Thymus (tissue), 14 donors: ENCODE measurements at places on chromosomes 3 and 15.

- DNase-seq, result no peak
Observed at GRCh38 chr3:40043444-40043755, 234.0 kb downstream of the MYRIP start.

- no peak for DNase-seq
Observed at GRCh38 chr3:125107363-125107762, 51.6 kb upstream of the HEG1 start.

DNA sequence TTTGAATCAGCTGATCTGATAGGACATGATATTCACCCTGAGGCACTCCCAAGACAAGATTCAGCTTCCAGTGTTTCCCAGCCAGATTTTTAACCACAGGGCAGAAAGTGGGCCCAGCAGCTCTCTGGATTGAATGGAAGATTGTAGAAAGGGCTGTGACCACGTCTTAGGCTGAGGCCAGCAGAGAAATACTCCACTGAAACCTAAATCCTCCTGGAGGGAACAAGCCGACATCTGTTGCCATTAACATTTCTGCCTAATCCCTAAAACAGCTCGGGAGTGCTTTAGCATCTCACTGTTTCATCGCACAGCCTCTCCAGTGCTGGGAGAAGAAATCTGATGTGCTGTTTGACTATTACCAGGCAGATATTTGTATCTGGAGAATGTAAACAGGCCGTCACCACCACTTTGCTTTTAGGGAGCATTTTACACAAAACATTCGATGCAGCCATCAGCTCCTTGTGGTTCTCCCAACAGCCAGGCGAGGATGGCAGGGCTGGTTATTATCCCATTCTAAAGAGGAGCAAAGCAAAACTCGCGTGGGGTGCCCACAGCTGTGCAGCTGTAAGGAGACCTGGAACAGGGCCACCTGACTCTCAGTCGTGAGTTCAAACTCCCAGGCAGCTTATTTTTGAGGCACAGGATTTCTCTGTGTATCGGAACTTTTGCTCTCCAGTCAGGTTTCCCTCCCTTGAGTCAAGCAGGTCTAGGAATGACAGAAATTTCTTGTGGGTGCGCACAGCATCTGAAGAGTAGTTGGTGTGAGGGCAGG is 117.4 kb downstream of the LIPC start:
- DNase-seq, result no peak

GRCh38 chr3:100107221-100107814 is 7.0 kb downstream of the FILIP1L start:
- DNase-seq, result no peak

DNA sequence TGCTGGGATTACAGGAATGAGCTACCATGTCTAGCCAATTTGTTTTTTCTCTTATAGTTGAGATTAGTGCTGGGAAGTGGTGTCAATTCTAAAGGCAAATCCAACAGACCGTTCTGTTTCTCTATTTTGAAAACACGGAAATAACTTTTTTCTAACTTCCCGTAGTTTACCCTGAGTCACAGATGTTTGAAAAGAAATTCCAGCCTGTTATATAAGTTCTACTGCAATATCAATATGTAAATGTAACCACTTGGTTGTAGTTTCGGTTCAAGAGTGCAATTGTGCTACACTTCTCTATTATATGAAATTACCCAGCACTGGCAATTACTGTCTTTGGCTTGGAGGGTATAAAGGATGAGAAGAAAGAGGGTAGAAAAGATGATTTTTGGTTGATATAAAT is 22.3 kb upstream of the GNB4 start:
- DNase-seq, result no peak

DNA sequence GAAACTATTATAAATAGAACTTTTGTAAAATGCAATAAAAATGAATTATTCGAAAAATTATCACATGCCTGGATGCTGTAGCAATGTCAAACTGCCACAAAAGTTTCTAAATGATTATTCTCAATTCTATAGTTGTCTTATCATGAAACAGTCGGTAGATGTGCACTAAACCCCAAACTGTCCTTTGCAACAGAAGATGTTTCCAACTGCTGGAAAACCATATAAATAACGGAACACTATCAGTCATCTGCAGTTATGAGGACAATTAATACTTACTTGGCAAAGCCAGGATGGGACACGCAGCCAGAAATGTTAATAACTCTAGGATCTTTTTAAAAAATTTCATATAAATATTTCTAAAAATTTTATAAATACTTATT is 17.5 kb downstream of the EMC4 start:
- DNase-seq, result no peak

- no peak for DNase-seq
Observed at GRCh38 chr15:51334011-51334451, 4.4 kb downstream of the CYP19A1 start.

- DNase-seq, result no peak
Observed at GRCh38 chr15:68414206-68414555, 17.8 kb downstream of the ITGA11 start.

DNA sequence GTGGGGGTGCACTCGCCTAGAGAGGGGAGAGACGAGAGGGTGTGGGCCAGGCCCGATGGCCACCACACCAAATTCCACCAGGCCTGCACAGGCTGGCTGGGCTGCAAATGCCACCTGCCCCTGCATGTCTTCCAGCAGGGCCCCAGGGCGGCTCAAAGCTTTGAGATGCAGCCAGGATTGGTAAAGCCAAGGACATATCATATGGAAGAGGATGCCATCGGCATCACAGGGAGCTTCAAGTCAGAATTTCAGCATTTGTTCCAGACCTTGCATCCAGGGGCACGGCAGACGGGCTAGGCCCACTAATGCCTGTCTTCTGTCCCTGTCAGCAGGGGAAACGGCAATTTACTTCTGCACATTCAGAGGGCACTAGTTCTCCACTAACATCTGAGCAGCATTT is 97.8 kb downstream of the NUP210 start:
- no peak for DNase-seq

DNA sequence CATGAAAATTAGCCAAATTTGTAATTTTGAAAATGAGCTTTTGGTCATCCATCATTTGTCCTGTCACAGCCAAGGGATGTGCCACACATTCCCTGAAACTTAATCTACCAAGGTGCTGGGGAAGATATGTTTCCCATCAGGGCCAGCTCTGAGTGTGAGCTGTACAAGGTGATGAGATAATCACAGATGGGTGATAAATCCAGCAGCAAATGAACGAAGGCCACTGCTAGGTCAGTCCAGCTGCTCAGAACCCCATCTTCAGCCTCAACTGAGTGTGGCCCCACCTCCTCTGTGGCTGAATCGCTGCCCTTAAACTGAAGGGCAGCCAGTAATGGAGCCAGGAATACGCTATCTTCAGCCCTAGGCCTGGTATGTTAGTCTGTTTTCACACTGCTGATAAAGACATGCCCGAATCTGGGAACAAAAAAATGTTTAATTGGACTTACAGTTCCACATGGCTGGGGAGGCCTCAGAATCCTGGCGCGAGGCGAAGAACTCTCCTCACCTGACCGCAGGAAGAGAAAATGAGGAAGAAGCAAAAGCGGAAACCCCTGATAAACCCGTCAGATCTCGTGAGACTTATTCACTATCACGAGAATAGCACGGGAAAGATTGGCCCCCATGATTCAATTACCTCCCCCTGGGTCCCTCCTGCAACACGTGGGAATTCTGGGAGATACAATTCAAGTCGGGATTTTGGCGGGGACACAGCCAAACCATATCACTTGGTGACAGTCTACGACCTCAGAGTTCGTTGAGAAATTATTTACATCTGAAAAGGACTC is 553.0 kb downstream of the NTRK3 start:
- DNase-seq, result no peak

GRCh38 chr15:85825118-85825517 is 30.4 kb upstream of the KLHL25 start:
- DNase-seq, result no peak

DNA sequence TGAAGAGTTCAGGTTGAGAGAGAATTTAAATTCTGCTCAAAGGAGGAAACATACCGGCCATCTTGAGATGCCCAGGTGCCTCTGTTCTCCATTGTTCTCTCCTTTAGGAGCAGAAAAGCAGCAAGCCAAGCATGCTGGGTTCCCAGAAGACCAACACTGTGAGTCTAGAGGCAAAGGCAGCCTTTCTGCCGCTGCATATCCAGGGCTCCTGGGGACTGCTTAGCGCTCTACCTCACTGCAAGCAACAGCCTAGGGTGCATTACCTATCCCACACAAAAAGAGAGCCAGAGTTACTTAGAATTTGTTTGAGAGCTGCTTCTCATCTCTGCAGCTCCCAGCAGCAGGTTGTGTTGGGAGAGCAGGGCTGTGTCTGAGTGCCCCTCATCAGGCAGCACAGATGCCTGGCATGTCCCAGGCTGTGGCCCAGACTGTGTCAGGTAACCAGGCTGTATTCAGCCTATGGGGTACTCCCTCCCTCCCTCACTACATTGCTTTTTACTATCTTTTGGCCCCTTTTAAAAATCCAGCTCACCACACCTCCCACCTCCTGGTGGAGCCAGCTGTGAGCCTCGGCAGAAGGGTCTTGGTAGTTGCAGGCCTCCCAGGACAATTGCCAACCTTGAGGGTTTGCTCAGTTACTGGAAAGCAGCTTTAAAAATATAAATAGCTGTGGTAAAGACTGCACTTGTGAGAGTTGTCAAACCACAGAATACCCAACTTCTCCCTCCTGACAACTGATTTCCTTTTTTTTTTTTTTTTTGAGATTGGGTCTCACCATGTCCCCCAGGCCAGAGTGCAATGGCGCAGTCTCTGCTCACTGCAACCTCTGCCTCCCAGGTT is 30.2 kb downstream of the BCL2L10 start:
- no peak for DNase-seq

GRCh38 chr15:78004919-78005634 is 72.4 kb downstream of the TBC1D2B start:
- no peak for DNase-seq

DNA sequence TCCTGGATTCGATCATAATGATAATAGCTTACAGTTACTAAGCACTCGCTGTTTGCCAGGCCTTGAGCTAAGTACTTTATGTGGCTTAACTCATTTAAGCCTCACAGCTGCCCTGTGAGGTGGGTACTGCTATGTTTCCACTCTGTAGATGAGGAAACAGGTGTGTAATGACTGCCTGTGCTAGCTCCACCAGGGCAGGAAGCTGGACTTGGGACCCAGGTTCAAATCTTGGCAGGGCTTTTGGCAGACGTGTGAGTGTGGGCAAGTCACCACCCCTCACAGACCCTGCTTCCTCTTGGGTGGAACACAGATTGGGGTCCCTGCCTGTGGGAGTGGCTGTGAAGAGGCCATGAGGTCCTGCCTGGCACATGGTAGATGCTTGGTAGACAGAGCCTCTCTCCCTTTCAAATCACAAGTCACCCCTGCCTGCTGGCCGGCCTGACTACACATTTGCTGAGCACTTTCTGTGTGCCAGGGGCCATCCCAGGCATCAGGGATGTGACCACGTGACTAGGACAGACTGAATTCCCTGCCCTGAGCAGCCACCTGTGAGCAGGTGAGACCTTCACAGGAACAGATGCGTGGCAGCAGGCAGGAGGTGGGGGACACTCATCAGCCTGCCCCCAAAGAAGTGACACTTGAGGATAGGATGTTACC is 3.7 kb downstream of the EFCC1 start:
- no peak for DNase-seq

- DNase-seq, result no peak
Observed at GRCh38 chr3:145906301-145906700, 254.7 kb downstream of the PLOD2 start.

- no peak for DNase-seq
Observed at GRCh38 chr15:91142106-91142744, 42.2 kb downstream of the SV2B start.

- DNase-seq, result no peak
Observed at GRCh38 chr3:102037209-102037608, 187.9 kb downstream of the NFKBIZ start.

DNA sequence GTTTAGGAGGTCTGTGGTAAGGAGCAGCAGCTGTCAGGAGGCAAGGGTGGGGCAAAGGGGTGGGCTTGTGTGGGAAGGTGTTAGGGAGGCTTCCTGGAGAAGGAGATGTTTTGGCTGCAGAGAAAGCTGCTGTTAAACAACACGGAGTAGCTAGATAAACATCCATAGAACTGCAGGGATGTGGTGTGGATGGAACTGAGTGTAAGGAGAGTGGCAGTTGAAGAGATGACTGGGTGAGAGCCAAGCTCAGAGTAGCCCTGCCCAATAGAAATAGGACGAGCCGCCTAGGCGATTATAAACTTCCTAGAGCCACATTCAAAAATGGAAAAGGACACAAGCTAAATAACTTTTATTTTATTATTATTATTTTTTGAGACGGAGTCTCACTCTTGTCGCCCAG is 19.9 kb downstream of the RPLP1 start:
- no peak for DNase-seq

DNA sequence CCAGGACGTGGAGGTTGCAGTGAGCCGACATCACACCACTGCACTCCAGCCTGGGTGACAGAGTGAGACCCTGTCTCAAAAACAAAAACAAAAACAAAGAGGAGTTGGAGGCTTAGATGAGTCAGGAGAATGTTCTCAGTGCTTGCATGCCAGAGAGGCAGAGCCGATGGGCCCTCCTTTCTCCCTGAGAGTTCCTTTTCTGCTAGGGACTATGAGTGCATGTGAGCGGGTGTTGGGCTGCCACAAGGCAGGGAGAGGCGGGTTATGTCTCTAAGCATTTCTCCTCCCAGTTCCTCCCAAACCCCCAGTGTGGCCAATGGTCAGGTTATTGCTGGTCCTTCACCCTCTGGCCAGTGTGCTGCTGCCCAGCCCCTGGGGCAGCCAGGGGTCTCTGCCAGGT is 45.1 kb downstream of the RTP1 start:
- DNase-seq, result no peak

GRCh38 chr3:185488465-185488864 is 10.4 kb downstream of the TMEM41A start:
- no peak for DNase-seq

DNA sequence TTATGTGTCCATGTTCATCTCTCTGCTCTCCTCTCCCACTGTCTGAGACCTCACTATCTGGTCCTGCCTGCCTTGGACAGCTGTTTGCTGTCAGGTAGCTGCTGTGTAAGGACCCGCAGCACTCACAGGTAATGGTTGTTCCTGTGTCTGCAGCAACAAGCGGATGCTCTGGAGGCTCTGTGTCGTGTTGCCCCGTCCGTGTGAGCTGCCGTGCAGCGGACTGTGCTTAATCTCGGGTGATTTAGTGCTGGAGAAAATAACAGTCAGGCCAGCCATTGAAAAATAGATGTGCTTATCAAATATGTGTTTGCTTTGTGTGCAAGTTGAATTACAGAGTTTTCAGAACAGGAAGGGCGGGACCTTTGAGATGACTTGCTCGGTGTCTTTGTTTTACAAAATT is 121.4 kb downstream of the GABRG3 start:
- DNase-seq, result no peak

DNA sequence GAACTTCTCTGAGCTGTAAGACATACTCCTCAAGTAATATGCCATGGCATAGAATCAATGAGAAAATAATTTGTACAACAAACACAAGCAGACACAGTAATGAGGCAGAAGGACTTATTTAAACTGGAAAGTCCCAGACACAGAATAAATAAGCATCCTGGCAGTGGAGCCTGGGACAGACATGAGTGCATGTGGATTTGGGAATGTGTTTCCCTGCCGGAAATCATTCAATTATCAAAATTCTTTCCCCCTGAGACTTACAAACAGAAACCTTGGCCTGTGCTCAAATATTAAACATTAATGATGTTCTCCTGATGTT is 520.1 kb downstream of the ROBO1 start:
- DNase-seq, result no peak

GRCh38 chr15:84112025-84112424 is 123.5 kb upstream of the GOLGA6L4 start:
- no peak for DNase-seq

GRCh38 chr15:68492855-68493254 is 60.9 kb upstream of the ITGA11 start:
- no peak for DNase-seq

GRCh38 chr3:4856136-4856535 is 123.1 kb upstream of the BHLHE40 start:
- DNase-seq, result no peak

- no peak for DNase-seq
Observed at GRCh38 chr15:78195735-78196201, 38.6 kb downstream of the ACSBG1 start.
